ENCODE measurements at places on chromosomes 2 and 18.

GRCh38 chr2:171794918-171795317 lies 99.1 kb downstream of the SLC25A12 start:
- no peak for DNase-seq

GRCh38 chr18:29217124-29217915 lies 1040.4 kb upstream of the CDH2 start:
- no peak for DNase-seq

DNA sequence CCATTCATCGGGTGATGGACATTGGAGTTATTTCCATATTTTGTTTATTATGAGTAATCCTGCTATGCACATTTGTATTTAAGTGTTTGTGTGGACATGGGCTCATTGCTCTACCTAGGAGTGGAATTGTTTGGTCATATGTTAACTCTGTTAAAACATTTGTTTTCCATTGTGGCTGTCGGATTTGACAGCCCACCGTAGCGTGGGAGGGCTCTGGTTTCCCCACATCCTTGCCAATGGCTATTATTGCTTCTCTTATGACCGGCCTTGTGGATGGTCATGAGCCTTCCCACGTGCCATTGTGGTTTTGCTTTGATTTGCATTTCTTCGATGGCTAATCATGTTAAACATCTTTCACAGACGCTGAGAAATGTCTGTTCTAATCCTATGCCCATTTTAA lies 92.0 kb downstream of the ZNF236 start:
- DNase-seq = no peak

DNA sequence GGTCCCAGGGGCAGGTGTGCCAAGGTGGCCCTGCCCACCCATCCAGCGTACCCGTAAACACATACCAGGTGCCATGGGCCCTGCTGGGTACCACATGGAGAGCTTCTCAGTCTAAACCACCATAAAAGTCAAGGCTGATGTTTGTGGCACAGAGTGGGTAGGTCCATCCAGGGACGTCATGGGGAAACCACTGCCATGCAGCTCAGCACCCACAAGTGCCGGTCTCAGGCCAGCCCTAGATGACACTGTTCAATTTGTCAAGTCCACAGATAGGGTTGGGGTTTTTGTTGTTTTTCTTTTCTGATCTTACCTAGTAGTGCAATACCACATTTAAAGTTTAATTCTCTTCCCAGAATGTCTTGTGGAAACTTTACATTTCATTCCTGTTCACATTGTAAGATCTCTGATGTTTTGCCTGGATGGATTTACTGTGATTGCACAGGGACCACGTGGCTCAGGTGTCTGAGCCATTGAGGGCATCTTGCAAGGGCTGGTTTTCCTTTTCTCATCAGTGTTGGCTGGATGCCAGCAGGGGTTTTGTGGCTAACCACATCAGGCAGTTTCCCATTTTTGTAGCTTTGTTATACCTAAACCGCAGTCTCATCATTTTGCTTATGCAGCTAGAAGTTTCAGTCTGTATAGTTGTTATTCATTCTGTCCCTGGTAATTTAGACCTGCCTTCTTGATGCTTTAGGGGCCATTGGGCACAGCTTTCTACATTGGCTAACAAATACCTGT lies 64.7 kb downstream of the STK25 start:
- no peak for DNase-seq

DNA sequence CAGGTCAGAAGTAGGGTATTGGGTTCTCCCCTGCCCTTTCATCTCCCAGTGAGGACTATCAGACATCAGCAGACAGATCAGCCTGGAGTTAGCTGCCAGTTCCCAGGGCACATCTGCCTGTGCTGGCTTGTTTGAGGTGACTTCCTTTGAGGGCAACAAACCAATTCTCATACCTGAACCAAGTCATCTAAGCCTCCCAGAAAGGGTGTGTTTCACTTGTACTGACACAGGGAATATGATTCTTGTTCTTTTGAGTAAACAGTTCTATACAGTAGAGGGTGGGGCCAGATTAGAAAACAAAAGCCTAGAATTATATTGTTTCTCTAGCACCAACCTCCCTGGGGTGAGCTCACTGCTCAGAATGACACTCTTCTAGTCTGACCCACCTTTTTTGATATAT lies 591.9 kb downstream of the SLC4A3 start:
- DNase-seq = no peak

- no peak for DNase-seq
Observed at GRCh38 chr18:22830511-22830910, 102.6 kb upstream of the RBBP8 start.

GRCh38 chr2:150479075-150479915 lies 8.2 kb downstream of the RND3 start:
- no peak for DNase-seq

- DNase-seq = no peak
Observed at GRCh38 chr18:64082054-64082453, 66.8 kb downstream of the LINC00305 start.

- DNase-seq = no peak
Observed at GRCh38 chr2:165825041-165825440, 31.0 kb upstream of the GALNT3 start.
